Naive thymus-derived CD4-positive, alpha-beta T cell (primary cell): ENCODE measurements at places on chromosomes 11 and 22. TPM values are rescaled to one million over a fixed set of nuclear protein-coding genes. Genes with fewer than 3 reads are reported as not detected.

Gene TREH
- total RNA-seq, result not detected

Gene ZNF280B
- 2.2 TPM for total RNA-seq

Gene ANKK1
- total RNA-seq, result 2.8 TPM

Gene RASSF10
- not detected in 2 replicates for total RNA-seq

Gene ASRGL1
- 2.1 TPM for total RNA-seq

Gene MUC6
- not detected for total RNA-seq

Gene PKNOX2
- not detected for total RNA-seq

Gene ADM2
- total RNA-seq, result 1.3 TPM

Gene OR5A1
- total RNA-seq, result not detected in 2 replicates

- H3K4me3 ChIP-seq, result no peak overlapping the region
- no peak overlapping the region for H3K27ac ChIP-seq
- no peak for DNase-seq
- no peaks in the 10 kb centered on the region for H3K27me3 ChIP-seq
- no peaks in the 10 kb centered on the region for H3K4me1 ChIP-seq
- no peaks in the 10 kb centered on the region for H3K36me3 ChIP-seq
These were observed 350.6 kb upstream of the RAG2 start for GRCh38 chr11:36948460-36949127.

GRCh38 chr22:31093086-31093850, 12.2 kb downstream of the SMTN start:
- H3K27me3 ChIP-seq, result no peaks in the 10 kb centered on the region
- DNase-seq, result no peak
- no peak overlapping the region for H3K4me3 ChIP-seq
- no peaks in the 10 kb centered on the region for H3K36me3 ChIP-seq

- H3K36me3 ChIP-seq, result peaks cover 79% of the 10 kb centered on the region
- no peaks in the 10 kb centered on the region for H3K27me3 ChIP-seq
- no peak overlapping the region for H3K4me3 ChIP-seq
- H3K4me1 ChIP-seq, result no peaks in the 10 kb centered on the region
These were observed 24.8 kb upstream of the FNBP4 start for GRCh38 chr11:47791774-47792430.

GRCh38 chr11:133403900-133404299, 128.4 kb downstream of the OPCML start:
- H3K4me1 ChIP-seq, result no peaks in the 10 kb centered on the region
- no peak overlapping the region for H3K4me3 ChIP-seq
- no peak overlapping the region for H3K27ac ChIP-seq
- no peaks in the 10 kb centered on the region for H3K27me3 ChIP-seq
- no peak for DNase-seq

- no peaks in the 10 kb centered on the region for H3K27me3 ChIP-seq
- no peaks in the 10 kb centered on the region for H3K36me3 ChIP-seq
- H3K4me1 ChIP-seq, result no peaks in the 10 kb centered on the region
- no peak for DNase-seq
- H3K4me3 ChIP-seq, result no peak overlapping the region
These were observed 5.2 kb upstream of the OAF start for GRCh38 chr11:120205596-120206161.

DNA sequence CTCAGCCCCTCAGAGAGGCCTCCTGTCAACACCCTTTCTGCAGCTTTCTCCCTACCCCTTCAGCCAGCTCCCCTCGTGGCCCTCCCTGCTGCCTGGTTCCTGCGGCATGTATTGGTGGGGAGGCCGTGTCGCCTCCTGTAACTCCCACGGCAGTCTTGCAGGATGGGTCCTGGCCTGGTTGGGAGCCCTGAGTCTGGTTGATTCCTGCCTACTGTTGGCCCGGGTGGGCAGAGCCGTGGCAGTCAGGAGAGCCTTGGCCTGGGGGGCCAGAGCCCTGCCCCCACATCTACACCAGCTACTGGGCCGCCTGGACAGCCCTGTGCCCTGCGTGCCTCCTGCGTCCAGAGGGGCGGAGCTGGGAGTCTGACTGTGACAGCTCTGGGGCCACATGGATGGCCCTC, 30.3 kb upstream of the GRAMD4 start:
- DNase-seq, result no peak
- no peak overlapping the region for H3K27ac ChIP-seq
- H3K4me3 ChIP-seq, result no peak overlapping the region
- no peaks in the 10 kb centered on the region for H3K36me3 ChIP-seq

DNA sequence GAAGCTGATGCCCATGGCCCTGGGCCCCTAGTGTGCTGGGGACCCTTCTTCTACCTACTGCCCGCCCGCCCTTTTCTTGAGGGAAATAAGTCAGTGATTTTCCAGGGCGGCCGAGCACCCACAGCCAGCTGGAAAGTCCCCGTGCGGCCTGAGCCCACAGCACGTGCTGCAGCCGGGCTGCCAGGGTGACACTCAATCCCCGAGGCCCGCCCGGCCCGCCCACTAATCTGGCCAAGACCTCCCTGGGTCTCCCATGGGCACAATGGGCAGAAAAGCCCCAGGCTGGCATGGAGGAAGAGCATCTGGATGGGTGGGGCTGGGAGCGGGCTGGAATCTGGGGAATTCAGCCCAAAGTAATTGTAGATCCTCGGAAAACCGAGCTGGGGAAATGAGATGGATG, 24.8 kb downstream of the WNT7B start:
- H3K27me3 ChIP-seq, result no peaks in the 10 kb centered on the region
- H3K4me3 ChIP-seq, result no peak overlapping the region
- no peak overlapping the region for H3K27ac ChIP-seq
- no peak for DNase-seq

DNA sequence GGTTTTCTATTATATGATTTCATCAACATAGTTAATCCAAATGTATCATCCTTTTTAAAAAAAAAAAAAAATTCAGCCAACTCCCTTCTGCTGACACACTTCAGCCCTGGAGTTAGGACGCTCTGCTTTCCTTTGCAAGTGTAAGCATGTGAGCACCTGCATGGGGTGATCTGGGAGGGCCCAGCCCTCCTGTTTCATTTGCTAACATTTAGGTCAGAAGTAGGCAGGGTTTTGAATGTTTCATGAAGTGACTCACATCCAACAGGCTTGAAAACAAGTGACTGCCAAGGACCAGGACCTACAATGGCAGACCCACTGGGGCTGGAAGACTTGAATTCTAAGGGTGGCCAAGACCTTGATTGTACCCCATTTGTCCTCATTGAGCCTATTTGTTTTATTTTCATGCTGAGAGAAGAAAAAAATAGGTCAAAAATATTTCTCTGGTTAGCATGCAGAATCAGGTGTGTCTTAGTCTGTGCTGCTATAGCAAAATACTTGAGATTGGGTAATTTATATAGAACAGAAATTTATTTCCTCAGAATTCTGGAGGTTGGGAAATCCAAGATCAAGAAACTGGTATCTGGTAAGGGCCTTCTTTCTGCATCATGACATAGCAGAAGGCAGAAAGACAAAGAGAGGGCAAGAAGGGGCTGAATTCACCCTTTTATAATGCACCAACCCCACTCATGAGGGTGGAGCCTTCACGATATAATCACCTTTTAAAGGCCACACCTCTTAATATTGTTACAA, 137.6 kb downstream of the CD44 start:
- no peak for DNase-seq
- peaks cover 14% of the 10 kb centered on the region for H3K4me1 ChIP-seq
- H3K36me3 ChIP-seq, result no peaks in the 10 kb centered on the region
- no peak overlapping the region for H3K4me3 ChIP-seq

GRCh38 chr11:86482692-86483091, 108.0 kb downstream of the CCDC81 start:
- no peak overlapping the region for H3K27ac ChIP-seq
- DNase-seq, result no peak
- H3K4me1 ChIP-seq, result no peaks in the 10 kb centered on the region
- H3K27me3 ChIP-seq, result no peaks in the 10 kb centered on the region
- no peaks in the 10 kb centered on the region for H3K36me3 ChIP-seq
- no peak overlapping the region for H3K4me3 ChIP-seq

GRCh38 chr11:129625930-129626329, 189.7 kb upstream of the TMEM45B start:
- no peak for DNase-seq
- no peaks in the 10 kb centered on the region for H3K27me3 ChIP-seq
- no peak overlapping the region for H3K27ac ChIP-seq

DNA sequence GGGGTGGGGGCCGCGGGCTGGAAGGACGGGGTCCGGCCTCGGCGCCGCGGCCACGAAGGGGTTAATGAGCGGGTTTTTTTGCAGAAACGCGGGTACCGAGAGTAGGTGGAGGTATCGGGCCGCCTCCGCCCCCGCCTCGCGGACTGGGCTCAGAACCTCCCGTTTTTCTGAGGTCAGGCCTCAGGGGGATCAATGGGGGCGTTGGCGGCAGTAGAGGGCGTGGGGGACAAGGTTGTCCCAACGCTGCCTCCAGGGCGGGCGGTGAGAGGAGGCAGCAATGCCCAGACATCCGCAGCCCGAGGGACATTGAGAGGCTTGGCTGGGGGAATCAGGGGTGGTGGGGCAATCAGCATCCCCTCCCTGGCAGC, 34.8 kb upstream of the PRODH start:
- no peak overlapping the region for H3K27ac ChIP-seq
- no peaks in the 10 kb centered on the region for H3K36me3 ChIP-seq
- H3K27me3 ChIP-seq, result no peaks in the 10 kb centered on the region
- H3K4me3 ChIP-seq, result no peak overlapping the region
- no peak for DNase-seq
- H3K4me1 ChIP-seq, result no peaks in the 10 kb centered on the region

DNA sequence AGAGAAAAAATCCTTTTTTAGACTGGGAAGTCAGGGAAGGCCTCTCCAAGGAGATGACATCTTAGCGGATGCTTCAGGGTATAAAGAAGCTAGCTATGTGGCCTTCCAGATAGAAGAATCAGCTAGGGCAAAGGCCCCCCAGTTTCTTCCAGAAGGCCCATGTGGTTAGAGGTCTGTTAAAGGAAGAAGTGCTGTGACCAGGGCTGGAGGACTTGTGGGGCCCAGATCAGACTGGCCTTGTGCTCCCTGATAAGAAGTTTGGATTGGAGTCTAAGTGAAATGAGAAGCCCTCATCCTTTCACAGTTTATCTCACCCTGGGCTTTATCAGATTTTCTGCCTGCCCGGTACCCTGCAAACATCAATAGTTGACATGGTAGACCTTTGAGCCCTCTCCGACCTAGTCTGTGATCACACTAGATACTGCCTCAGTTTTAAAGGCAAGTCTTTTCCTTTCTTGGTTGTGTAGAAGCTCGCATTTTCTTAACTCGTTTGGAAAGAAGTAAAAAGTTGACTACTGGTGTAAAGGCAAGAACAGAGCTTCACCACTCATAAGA, 7.8 kb downstream of the AMPD3 start:
- DNase-seq, result no peak
- H3K27ac ChIP-seq, result no peak overlapping the region
- no peaks in the 10 kb centered on the region for H3K27me3 ChIP-seq
- H3K36me3 ChIP-seq, result peaks cover 53% of the 10 kb centered on the region

GRCh38 chr11:1447845-1448825, 38.4 kb downstream of the MOB2 start:
- no peak for DNase-seq
- no peaks in the 10 kb centered on the region for H3K27me3 ChIP-seq
- no peak overlapping the region for H3K27ac ChIP-seq
- no peak overlapping the region for H3K4me3 ChIP-seq
- H3K4me1 ChIP-seq, result no peaks in the 10 kb centered on the region
- H3K36me3 ChIP-seq, result no peaks in the 10 kb centered on the region

GRCh38 chr22:23094695-23095681, 24.7 kb downstream of the GNAZ start:
- no peak overlapping the region for H3K4me3 ChIP-seq
- DNase-seq, result no peak
- H3K36me3 ChIP-seq, result no peaks in the 10 kb centered on the region
- no peaks in the 10 kb centered on the region for H3K27me3 ChIP-seq

GRCh38 chr11:62656796-62657429, 3.8 kb upstream of the INTS5 start:
- no peaks in the 10 kb centered on the region for H3K27me3 ChIP-seq
- H3K4me3 ChIP-seq, result no peak overlapping the region
- H3K36me3 ChIP-seq, result peaks cover 3% of the 10 kb centered on the region
- no peak overlapping the region for H3K27ac ChIP-seq
- no peak for DNase-seq
- H3K4me1 ChIP-seq, result peaks cover 7% of the 10 kb centered on the region

DNA sequence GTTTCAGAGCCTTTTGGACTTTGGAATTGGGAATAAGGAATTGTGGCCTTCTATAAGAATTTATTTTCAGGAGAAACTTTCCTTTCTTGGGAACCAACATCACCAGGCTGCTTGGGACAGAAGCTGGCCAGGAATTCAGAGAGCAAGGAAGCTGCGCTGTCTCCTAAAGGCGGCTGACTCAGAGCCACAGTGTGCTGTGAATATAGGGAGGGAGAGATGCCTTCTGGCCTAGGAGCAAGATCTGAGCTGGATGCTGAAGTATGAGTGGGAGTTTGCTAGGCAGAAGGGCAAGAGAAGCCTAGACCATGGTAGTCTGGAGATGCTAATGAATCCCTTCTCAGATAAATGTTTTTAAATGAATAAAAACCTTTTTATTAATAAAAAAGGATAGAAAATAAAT, 213.7 kb upstream of the TBCEL start:
- H3K27me3 ChIP-seq, result no peaks in the 10 kb centered on the region
- no peak overlapping the region for H3K27ac ChIP-seq
- H3K4me1 ChIP-seq, result no peaks in the 10 kb centered on the region
- H3K36me3 ChIP-seq, result no peaks in the 10 kb centered on the region

DNA sequence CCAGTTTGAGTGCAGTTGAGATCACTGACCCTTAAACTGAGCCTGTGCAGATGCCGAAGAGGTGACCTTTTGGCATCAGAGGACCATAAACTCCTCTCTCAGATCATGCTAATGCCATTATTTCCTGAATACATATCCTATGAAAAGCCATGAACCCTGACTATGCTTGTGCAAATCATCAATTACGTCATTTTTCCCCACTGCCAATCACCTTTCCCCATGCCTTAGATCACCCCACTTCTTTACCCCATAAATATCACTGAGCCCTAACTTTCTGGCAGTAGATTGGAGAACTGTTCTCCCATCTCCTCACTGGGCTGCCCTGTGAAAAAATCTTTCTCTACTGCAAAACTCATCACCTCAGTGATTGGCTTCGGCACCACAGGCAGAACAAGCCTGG, 32.9 kb downstream of the MTNR1B start:
- no peak overlapping the region for H3K27ac ChIP-seq
- H3K36me3 ChIP-seq, result no peaks in the 10 kb centered on the region
- no peaks in the 10 kb centered on the region for H3K4me1 ChIP-seq
- H3K27me3 ChIP-seq, result no peaks in the 10 kb centered on the region
- H3K4me3 ChIP-seq, result no peak overlapping the region

- H3K4me3 ChIP-seq, result no peak overlapping the region
- H3K27me3 ChIP-seq, result no peaks in the 10 kb centered on the region
- H3K36me3 ChIP-seq, result no peaks in the 10 kb centered on the region
- no peaks in the 10 kb centered on the region for H3K4me1 ChIP-seq
- H3K27ac ChIP-seq, result no peak overlapping the region
These were observed 637.2 kb downstream of the ETS1 start for GRCh38 chr11:127950162-127950561.
